Subcutaneous preadipocyte (primary cell): ENCODE measurements at places on chromosomes 16 and 17. TPM values are rescaled to one million over a fixed set of nuclear protein-coding genes. Genes with fewer than 3 reads are reported as not detected.

MYH13 gene
- not detected in 2 replicates for total RNA-seq

ZSCAN10 gene
- total RNA-seq: not detected in 2 replicates

ZNF423 gene
- 2.3 and 2.9 TPM in 2 replicates for total RNA-seq

ESRP2 gene
- total RNA-seq: under 0.01 TPM in 1 of 2 replicates, not detected in the other

KRT40 gene
- total RNA-seq: not detected in 2 replicates

ACE gene
- total RNA-seq: 49.5 and 61.7 TPM in 2 replicates

PDE6G gene
- total RNA-seq: not detected in 2 replicates

UBE2Z gene
- total RNA-seq: 85.2 and 90.5 TPM in 2 replicates

SAMD14 gene
- 0.37 and 0.59 TPM in 2 replicates for total RNA-seq

RAB26 gene
- total RNA-seq: under 0.01 and 0.20 TPM in 2 replicates

RGS11 gene
- 0.98 and 2.6 TPM in 2 replicates for total RNA-seq

ANKRD40CL gene
- total RNA-seq: not detected in 2 replicates

PRSS22 gene
- not detected in 2 replicates for total RNA-seq

GNAO1 gene
- under 0.01 TPM in 1 of 2 replicates, not detected in the other for total RNA-seq

DNAJA3 gene
- total RNA-seq: 39.3 and 63.3 TPM in 2 replicates

CAPNS2 gene
- not detected in 2 replicates for total RNA-seq

PPY gene
- not detected in 2 replicates for total RNA-seq

FBXO47 gene
- total RNA-seq: not detected in 2 replicates

KRT36 gene
- not detected in 2 replicates for total RNA-seq

ALOX15B gene
- total RNA-seq: 0.20 and 1.8 TPM in 2 replicates

KRT25 gene
- not detected in 2 replicates for total RNA-seq

ZG16 gene
- total RNA-seq: not detected in 2 replicates

GPR142 gene
- total RNA-seq: not detected in 2 replicates

POLR2A gene
- total RNA-seq: 81.9 and 112 TPM in 2 replicates

PLXDC1 gene
- under 0.01 and 0.73 TPM in 2 replicates for total RNA-seq

SMIM36 gene
- total RNA-seq: not detected in 2 replicates

CA4 gene
- not detected in 2 replicates for total RNA-seq

SRCIN1 gene
- under 0.01 TPM in 1 of 2 replicates, not detected in the other for total RNA-seq

KRTAP9-8 gene
- not detected in 2 replicates for total RNA-seq

ZPBP2 gene
- not detected in 2 replicates for total RNA-seq

SNF8 gene
- 53.8 and 60.3 TPM in 2 replicates for total RNA-seq

DLX4 gene
- not detected in 2 replicates for total RNA-seq

HOXB6 gene
- 8.8 and 11.0 TPM in 2 replicates for total RNA-seq

WSCD1 gene
- total RNA-seq: 0.20 TPM in 1 of 2 replicates, not detected in the other

NOG gene
- not detected in 2 replicates for total RNA-seq

TMC5 gene
- total RNA-seq: under 0.01 TPM in 1 of 2 replicates, not detected in the other

WNT3 gene
- total RNA-seq: 0.37 and 0.39 TPM in 2 replicates

ALOXE3 gene
- total RNA-seq: not detected in 2 replicates

KRT15 gene
- 0.78 TPM in 1 of 2 replicates, not detected in the other for total RNA-seq

CIBAR2 gene
- not detected in 2 replicates for total RNA-seq
